NCI-H1436 treated with DMSO at 0.1 percent for 48 hours (cell line): ENCODE measurements at places on chromosomes 12 and 14.

GRCh38 chr12:132908145-132909029, 21.0 kb upstream of the CHFR start:
- peak; percentile 87 for DNase-seq

- no peak for DNase-seq
Observed at GRCh38 chr12:46516933-46517578, 144.5 kb upstream of the SLC38A2 start.

GRCh38 chr12:58046271-58046670, 104.9 kb downstream of the ATP23 start:
- no peak for DNase-seq

DNA sequence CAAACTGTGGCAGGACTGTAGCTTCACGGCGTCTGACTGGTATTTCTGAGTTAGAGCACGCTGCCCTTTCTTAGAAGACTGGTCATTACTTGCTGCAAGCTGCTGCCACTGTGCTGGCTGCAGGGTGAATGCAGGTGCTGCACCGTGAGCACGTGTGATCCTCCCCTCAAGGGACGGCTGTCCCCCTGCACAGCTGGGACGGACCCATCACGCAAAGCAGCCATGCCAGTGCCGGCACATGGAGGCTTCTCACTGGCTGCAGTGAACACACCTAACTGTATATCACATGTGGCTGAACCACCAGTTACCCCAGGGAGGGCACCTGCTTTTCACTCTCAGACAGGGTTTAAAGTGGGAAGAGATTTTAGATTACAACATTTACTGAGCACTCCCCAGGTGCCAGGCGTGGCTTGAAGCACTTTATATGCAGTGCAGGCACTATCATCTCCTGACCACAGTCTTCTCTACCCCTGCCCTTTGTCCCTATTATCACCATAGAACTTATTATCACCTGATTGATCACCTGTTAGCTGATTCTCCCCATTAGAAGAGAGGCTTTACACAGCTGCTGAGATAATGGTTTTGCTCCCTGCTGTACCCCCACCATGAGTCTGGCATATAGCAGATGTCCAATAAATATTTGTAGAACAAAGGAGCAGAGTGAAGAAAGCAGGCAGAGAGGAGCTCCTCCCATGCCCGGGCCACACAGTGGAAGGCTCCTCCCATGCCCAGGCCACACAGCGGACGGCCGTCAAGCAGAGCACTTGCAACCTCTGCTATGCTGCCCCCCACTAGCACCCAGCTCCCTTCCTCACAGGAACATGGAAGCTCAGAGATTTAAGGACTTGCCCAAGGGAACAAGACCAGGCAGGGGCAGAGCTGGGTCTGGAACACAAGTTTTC, 25.9 kb downstream of the SLC25A47 start:
- DNase-seq: no peak

GRCh38 chr12:112418273-112418607, 507 bp upstream of the PTPN11 start:
- no peak for DNase-seq

DNA sequence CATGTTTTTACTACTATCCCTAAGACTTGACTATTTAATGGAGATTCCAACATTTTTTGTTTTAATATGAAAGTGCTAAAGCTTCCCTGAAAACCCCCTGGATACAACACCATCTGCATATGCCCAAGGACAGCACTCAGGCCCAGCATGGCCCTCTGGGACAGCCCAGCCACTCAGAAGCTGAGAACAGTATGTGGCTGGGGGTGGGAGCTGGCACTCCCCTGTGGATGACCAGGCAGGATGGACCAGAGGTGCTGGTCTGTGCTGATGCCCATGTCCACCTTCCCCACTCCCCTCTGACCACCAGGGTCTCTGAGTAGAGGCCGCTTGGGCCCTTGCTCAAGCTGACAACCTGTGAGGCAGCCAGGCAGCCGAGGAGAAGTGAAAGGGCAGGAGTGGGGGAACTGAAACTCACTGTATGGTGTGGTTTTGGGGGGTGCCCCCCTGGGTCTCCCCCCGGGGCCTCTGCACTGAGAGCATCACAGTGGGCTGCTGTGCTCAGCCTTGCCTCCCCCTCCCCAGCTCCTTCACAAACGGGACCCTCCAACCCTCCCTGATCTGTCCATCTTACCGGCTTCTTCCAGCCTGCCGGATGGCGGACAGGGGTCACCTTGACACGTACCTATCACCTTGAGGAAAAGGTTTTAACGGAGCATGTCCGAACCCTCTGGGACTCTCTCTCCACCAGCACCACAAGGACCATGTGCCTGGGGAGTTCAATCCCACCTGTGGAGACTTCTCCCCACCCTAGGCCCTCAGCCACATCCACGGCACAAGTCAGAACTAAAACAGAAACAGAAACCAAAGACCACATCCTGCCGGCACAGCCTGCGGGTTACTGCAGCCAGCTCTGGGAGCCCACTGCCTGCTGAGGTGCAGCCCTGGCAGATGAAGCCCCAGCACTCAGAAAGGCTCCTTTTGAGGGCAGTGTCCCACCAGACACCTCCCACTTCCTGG, at the start of gene TMEM229B:
TSS of gene TMEM229B (minus strand) at position 785 of the 957 bp plus-strand sequence. CDS start 14,798 bp downstream, outside the sequence.
- no peak for DNase-seq

- no peak for DNase-seq
Observed at GRCh38 chr12:2137711-2138110, 84.9 kb downstream of the CACNA1C start.

- no peak for DNase-seq
Observed at GRCh38 chr12:69136931-69137613, 102.3 kb upstream of the CPSF6 start.

- no peak for DNase-seq
Observed at GRCh38 chr12:15273896-15274295, 48.4 kb upstream of the PTPRO start.

GRCh38 chr12:56389412-56389811, 26.8 kb upstream of the APOF start:
- no peak for DNase-seq

DNA sequence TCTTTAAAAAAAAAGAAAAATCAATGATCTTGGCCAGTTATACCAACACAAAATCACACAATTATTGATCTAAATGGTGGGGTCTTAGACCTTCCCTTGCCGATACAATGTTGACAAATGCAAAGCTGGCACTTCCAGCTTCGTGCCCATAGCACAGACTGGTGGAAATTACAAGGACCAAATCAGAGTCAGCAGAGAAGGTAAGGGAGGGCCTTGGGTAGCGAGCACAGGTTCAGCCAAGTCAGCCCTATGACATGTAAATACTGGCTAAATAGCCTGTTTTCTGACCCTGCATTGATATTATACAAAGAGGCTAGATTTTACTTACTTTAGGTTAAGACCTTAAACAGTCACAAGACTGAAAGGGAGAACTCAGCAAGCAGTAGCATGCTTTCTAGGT, 30.3 kb upstream of the WDR89 start:
- no peak for DNase-seq

DNA sequence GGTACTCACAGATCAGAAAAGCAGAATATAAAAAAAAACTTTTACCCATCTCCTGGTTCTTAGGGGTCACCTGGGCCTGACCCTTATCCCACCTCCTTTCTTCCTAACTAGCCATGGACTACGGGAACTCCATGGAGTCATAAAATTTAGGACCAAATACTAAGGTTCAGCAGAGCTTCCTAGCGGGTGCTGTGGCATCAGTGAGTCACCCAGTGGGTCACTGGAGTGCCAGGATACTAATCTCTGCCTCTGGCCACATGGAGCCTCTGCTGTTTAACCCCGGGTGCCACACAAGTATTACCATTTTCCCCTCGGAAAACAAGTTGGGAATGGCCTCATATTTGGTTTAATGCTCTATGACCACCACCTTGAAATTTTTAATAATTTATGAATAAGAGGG, 6.9 kb downstream of the ZBTB39 start:
- DNase-seq: no peak

DNA sequence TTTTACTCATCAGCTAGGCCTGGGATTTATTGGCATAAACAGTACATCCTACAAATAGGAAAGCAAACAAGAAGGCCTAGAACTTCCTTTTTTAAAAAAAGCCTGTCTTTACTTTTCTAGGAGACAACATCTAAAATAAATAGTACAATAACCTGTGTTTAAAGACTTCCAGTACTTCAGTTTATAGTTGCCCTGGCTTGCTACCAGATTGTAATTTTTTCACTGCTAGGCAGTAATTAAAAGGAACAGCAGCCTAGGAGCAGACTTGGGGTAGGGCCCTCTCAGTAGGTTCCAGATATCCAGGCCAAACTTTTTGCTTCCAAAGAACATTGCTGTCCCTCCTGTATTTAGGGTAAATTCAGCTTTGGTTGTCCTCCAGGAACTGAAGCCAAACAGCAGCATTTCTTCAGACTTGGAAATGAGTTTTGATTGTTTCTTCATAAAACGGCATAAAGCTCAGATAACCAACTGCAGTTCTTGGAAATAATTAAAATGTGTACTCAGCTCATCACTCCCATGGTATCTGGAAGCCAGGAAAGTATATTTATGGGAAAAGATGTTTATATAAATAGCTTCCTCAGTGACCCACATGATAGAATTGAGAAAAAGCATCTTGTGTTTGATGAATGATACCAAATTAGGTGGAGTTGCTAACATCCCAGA, 61.7 kb downstream of the PPP1R36 start:
- DNase-seq: no peak

DNA sequence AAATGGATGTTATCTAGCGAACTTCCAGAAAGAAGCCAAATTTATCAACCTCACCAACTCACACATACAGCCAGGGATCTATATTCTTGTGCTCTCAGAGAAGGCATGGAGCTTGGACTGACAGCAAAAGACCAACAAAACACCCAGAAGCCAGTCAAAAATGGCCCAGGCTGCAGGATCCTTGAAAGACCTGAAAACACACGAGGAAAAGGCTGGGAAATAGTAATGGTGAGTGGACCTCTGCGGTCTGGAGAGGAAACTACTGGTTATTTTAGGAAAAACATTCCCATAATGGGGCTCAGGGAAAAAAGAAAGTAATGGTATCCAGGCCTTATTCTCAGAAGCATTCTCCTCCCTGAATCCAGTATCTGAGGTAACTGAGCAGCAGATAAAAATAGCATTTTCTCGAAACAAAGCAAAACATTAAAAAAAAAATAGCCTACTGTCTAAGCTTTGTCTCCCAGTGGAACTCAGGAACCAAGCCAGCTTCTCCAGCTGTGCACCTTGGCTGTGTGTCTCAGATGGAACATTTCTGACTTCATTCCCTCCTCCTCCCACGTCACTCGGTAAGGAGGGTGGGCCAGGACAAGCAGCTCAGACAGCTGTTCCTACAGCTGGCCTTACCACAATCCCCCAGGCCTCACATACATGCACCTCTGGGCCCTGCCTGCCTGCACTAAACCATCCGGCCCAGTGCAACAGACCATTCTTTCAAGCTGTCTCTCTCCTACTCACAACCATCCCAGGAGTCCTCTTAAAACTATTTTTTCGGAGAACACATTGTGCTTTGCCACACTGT, 249.9 kb downstream of the DAD1 start:
- no peak for DNase-seq

DNA sequence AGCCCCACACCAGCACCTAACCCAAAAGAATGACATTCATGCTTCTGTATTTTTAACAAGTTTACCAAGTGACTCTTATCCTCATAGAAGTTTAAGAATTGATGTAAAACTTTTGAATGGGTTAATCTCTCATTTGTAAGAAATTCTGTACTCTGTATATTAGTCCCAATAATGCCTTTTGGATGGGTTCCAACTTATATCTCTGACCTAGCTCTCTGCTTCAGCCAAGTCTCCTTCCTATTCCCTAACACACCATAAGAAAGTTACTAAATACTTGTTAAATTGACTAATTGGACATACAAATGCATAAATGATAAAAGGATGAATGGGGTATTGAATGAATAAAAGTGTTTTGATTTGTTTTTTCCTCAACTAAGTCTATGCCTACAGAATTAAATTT, 557.3 kb downstream of the TMTC2 start:
- no peak for DNase-seq

DNA sequence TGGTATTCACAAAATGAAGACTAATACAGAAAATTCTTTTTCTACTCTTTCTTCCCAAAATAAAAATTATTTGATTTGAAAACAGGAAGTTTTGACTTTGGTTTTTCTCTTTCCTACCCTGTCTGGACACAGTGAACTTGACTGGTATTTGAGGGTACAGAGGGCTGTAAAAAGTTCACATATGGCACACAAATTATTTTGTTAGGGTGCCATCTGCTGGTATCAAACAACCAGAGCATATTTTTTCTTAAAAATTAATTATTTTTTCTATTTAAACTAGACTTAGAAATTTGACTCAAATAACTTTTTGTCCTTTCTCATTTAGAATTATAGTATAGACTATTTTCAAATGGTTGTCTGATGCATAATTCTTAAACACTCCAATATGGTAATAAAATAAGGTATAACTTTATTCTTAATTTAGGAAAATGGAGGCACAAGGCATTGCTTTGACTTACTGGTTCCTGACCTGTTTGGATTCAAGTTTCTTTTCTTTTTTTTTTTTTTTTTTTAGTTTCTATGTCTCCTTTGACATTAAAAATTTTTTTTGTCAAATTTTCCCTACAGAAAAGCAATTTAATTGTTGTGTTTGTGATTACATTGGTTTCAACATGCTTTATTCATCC, 390.6 kb downstream of the PRKD1 start:
- no peak for DNase-seq

- DNase-seq: no peak
Observed at GRCh38 chr12:103766028-103766427, 75.0 kb downstream of the NT5DC3 start.

DNA sequence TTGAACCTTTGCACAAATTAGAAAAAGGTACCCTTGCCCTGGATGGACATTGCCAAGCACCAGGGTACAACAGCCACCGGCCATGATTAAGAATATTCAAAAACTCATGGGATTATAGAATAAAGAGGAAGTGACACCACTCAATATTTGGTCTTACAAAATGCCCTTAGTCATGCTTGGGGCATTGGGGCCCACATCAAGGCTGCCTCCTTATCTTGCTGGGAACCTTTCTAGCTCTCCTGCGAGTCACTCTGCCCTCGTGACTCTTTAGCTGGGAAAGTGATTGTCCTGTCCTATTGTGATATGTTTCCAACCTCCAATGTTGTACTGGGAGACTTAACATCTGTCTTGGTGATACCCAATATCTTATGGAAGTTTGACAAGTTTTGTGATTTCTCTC, 57.8 kb downstream of the GTF2A1 start:
- no peak for DNase-seq

DNA sequence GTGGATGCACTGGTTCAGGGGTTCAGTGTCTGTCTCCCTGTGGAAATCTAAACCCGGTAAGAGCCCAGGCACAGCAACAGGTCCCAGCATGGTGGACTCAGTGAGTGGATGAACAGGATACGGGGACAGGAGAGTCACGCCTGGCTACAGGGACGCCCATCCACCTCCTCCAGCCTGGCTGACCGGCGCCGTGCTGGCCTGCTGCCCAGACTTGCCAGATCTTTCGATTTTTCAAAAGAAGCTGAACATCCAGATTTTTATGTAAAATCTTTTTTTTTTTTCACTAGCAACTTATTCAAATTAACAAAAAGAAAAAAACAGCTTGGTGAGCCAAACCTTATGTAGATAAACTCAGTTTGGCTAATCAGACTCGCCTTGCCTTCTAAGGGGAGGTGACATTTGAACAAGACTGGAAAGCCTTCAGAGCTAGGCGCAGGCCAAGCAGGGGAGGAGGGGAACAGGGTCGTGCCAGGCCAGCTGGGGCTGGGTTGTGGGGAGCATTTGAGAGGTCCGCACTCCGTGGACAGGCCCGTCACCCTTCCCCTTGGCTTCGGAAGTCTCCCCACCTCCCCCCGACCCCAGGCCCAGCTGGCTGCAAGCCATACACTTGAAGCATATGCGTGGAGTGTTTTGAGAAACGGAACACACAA, 87.8 kb upstream of the NCOR2 start:
- no peak for DNase-seq
